ENCODE measurements at places on chromosomes 5 and 9.

GRCh38 chr5:96709152-96709821 lies 47.1 kb downstream of the CAST start:
- DNase-seq = no peak

- DNase-seq = no peak
These were observed 330.7 kb upstream of the DAB2 start for GRCh38 chr5:39755452-39755851.

DNA sequence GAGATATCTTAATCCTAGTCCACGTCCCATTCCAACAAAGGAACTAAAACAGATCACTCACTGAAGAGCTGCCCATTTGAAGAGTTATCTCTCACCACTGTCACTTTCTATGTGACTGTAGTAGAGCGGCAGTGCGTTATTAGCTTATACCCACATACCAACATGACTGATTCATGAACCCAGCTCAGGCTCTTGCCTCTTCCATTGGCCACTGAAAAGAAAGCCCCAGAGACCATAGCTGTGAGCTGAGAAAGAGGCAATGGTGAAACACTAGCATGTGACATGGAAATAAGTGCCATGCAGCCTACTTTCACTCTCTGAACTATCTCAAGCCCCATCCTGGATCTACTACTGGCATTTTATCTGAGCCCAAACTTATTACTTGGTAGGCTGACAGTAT lies 151.7 kb upstream of the MOCS2 start:
- no peak for DNase-seq

- DNase-seq = no peak
These were observed 5.6 kb upstream of the GLE1 start for GRCh38 chr9:128498911-128499310.

GRCh38 chr9:24118190-24118589 lies 292.1 kb upstream of the ELAVL2 start:
- DNase-seq = no peak

Data from stimulated activated CD4-positive, alpha-beta T cell treated with anti-CD3 and anti-CD28 coated beads, Interleukin-12 subunit alpha, Interleukin-12 subunit beta, amount 100 ng/mL, for 48 hours (primary cell).